Ascending aorta (tissue), 2 donors: ENCODE measurements at places on chromosomes 3 and 15. TPM values are rescaled to one million over a fixed set of nuclear protein-coding genes. Genes with fewer than 3 reads are reported as not detected.
A peak's percentile ranks its signal among the peaks of the same experiment; 100 is the strongest.

The MAP6D1 gene
- not detected for total RNA-seq

The HCN4 gene
- total RNA-seq = not detected

The FEM1B gene
- 57.0 TPM for total RNA-seq

The PRKCI gene
- 20.3 TPM for total RNA-seq

DNA sequence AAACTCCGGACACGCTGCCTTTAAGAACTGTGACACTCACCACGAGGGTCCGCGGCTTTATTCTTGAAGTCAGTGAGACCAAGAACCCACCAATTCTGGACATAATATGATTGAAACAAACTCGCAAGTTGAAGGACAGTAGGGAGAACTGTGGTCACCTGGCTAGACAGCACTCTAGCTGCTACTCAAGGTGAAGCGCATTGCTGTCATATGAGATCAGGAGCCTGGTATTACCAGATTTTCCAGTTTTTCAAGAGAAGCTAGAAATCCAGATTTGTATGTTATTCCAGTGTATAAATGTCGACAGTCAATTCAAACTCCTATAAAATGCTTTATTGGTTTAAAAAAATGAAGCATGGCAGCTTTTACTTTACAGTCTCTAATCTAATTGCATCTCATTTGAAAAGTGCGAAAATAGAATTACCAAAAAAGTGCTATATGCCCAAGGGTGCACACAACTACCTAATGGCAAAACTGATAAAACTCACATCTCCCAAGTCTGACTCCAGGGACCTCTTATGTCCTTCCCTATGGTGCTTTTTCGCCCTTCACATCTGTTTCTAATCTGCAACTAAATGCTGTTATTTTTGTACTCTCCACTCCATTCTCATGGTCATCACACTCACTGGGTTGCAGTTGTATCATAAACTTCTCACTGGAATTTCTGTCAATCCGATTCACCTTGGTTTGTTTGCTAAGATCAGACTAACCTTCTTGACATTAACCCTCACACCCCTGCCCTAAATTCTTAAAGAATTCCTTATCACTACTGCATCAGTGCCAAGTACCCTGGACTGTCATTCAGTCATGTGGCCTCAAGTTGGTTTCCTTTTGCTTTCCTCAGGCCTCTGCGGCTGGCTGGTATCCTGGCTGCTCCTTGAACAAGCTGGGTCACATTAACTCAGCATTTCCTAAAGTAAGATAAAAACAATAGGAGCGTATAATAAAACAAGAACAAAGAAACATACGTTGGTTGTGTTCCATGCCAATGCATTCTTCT, 31.5 kb upstream of the ARHGEF26 start:
- H3K36me3 ChIP-seq = no peaks in the 10 kb centered on the region
- no peaks in the 10 kb centered on the region for H3K4me1 ChIP-seq
- H3K4me3 ChIP-seq = no peak overlapping the region
- no peak for DNase-seq
- no peak overlapping the region for H3K27ac ChIP-seq

DNA sequence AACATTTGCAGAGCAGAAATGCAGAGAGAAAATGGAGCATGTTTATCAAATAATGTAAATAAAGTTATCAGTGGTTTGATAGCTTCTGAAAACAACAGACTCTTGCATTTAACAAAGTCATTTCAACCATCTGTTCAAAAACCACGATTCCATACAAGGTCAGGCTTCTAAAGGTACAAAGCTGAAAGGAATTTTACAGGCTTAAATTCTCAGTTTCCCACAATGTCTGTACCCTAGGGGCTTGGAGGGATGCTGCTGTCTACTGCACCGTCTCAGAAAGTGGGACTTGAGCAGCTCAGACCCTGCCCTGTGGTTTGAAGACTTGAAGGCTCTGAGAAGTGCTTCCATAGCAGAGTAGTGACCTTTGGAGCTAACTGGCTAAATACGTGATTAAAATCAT, 30.4 kb upstream of the TM4SF1 start:
- H3K4me1 ChIP-seq = no peaks in the 10 kb centered on the region
- no peaks in the 10 kb centered on the region for H3K27me3 ChIP-seq
- no peak overlapping the region for H3K4me3 ChIP-seq

GRCh38 chr15:42220216-42220615, 12.1 kb upstream of the VPS39 start:
- H3K27ac ChIP-seq = no peak overlapping the region
- H3K27me3 ChIP-seq = no peaks in the 10 kb centered on the region
- peaks cover 75% of the 10 kb centered on the region for H3K36me3 ChIP-seq
- no peak for DNase-seq
- H3K4me1 ChIP-seq = no peaks in the 10 kb centered on the region

GRCh38 chr15:42141246-42141645, 15.2 kb downstream of the PLA2G4F start:
- no peaks in the 10 kb centered on the region for H3K27me3 ChIP-seq
- H3K4me1 ChIP-seq = no peaks in the 10 kb centered on the region
- H3K27ac ChIP-seq = no peak overlapping the region

DNA sequence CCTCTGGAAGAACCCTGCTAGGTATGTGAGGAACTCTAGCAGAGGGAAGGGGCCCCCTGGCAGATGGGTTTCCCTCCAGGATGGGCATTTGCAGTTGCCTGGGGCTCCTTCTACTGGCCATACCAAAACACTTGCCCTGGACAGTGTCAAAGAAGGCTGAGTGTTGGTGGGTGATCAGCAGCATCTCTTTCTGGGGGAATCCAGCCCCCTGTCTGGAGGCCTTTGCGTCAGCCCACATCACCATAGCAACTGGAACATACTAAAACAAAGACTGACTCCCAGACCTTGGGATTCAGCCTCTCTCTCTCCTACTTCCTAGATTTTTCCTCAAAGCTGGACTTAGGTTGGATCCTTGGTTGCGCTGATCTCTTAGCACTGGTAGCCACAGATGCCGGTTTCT, 8.1 kb downstream of the CEMIP start:
- H3K4me1 ChIP-seq = no peaks in the 10 kb centered on the region
- H3K4me3 ChIP-seq = no peak overlapping the region
- DNase-seq = no peak
- no peak overlapping the region for H3K27ac ChIP-seq

DNA sequence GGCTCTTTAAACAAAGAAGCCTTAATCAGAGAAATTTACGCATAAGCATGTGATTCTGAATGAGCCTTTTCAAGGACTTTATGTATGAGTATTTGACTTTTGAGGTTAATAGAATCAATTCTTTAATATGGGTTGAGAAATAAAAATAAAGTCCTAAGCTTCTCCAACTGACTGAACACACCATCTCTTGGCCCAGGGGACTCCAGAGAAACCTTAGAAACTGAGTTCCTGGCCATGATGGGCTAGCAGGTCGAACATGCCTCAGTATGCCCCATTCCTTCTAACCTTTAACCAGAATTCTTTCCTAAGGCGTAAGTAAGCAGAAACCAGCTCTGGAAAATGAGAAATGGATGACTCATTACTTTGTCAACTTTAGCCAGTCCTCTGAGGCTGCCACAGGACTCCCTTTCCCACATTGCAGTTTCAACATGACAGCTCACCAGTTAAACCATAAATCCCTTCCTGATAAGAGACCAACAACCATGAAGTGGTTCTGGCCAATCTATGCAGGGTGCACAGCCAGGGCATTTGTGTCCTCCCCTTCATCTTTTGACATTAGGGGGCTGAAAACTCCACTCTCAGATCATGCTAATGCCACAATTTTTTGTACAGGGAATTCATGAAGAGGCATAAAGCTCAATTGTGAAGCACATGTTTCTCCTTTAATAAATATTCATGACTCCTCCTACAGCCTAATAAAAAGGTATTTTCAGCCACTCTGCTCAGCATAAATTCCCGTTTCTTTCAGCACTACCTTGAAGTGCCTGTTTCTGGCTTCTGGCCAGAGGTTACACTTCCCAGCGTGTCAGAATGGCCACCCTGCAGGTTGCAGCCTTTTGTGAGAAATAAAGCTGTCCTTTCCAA, 33.3 kb downstream of the TM4SF18 start:
- H3K27ac ChIP-seq = peak overlapping the region; percentile 61
- no peak overlapping the region for H3K4me3 ChIP-seq
- H3K4me1 ChIP-seq = peaks cover 12% of the 10 kb centered on the region
- no peak for DNase-seq

- DNase-seq = peak; percentile 49
- no peaks in the 10 kb centered on the region for H3K4me1 ChIP-seq
- H3K27ac ChIP-seq = no peak overlapping the region
- peaks cover 31% of the 10 kb centered on the region for H3K36me3 ChIP-seq
- no peak overlapping the region for H3K4me3 ChIP-seq
These were observed 5.3 kb downstream of the LRRK1 start for GRCh38 chr15:100924436-100924835.

DNA sequence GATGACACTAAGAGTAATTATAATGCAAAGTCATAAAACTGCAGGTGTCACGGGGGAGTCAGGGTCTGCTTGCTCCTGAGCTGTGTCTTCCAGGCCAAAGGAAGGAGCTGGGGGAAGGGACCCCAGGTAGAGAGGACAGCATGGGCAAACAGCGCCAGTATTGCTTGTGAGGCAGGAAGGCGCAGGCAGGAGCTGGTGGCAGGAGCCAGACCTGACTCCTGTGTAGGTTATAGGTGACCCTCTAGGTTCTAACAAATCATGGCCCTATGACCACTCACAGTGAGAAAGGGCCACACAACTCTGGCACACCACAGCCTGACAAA, 1.9 kb downstream of the CISH start:
- DNase-seq = no peak
- H3K27ac ChIP-seq = peak overlapping the region; percentile 70
- H3K36me3 ChIP-seq = peaks cover 10% of the 10 kb centered on the region
- H3K4me1 ChIP-seq = peaks cover 8% of the 10 kb centered on the region
- no peaks in the 10 kb centered on the region for H3K27me3 ChIP-seq
- H3K4me3 ChIP-seq = peak overlapping the region; percentile 76

DNA sequence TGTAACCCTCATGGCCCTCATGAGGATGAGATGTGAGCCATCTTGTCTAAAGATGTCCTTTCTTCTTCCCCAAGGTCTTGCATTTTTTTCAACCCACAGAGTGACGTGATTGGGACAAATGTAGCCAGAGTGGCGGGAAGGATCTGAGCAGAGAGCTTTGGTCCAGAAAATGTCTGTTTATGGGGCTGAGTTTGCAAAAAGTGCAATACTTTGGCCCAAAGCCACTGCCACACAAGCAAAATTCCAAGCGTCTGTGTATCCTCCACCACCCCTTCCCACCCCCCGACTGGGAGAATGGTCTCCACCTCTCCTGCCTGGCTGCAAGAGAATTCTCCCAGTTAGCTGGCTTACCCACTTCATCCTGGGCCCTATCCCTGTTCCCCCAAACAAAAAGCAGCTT, 246.9 kb upstream of the LRIG1 start:
- H3K4me3 ChIP-seq = no peak overlapping the region
- no peaks in the 10 kb centered on the region for H3K27me3 ChIP-seq
- no peak for DNase-seq
- no peaks in the 10 kb centered on the region for H3K36me3 ChIP-seq
- H3K27ac ChIP-seq = no peak overlapping the region
- H3K4me1 ChIP-seq = no peaks in the 10 kb centered on the region
